Caki2 (cell line): ENCODE measurements at places on chromosomes 16 and 17. TPM values are rescaled to one million over a fixed set of nuclear protein-coding genes. Genes with fewer than 3 reads are reported as not detected.

Gene C17orf67
- total RNA-seq, result 3.2 and 3.5 TPM in 2 replicates

GRCh38 chr17:72120642-72121163, at the start of gene SOX9:
Gene SOX9, plus strand, starts transcription at chr17:72121020. Its CDS starts 372 bp downstream, at chr17:72121392.
- DNase-seq, result peak; percentile 96

Gene YWHAE
- 148 and 194 TPM in 2 replicates for total RNA-seq

- no peak for DNase-seq
These were observed 224.7 kb downstream of the SNX29 start for GRCh38 chr16:12201216-12201615.

DNA sequence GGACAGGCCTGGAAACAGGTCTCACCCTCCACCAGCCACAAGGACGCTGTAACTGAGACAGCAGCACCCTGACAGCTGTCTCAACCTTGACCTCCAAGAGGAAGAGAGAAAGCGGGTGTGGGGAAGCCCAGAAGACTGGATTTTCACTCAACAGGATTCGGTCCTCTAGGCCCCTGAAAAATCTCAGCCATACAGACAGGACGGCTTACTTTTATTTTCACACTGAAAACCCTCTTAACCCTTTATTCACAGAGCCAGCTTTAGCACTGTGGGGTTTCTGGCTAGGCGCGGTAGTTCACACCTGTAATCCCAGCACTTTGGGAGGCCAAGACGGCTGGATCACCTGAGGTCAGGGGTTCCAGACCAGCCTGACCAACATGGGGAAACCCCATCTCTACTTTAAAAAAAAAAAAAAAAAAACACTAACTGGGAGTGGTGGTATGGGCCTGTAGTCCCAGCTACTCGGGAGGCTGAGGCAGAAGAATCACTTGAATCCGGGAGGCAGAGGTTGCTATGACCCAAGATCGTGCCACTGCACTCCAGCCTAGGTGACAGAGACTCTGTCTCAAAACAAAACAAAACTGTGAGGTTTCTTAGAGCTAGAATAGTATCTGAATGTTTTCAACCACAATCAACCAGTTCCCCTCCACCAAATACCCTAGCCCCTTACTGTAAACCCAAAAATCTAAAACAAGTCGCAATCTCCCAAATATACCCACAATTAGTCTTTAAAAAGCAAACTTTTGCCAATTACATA, 5.3 kb downstream of the ANKRD11 start:
- no peak for DNase-seq

Gene ACSM2A
- not detected in 2 replicates for total RNA-seq

DNA sequence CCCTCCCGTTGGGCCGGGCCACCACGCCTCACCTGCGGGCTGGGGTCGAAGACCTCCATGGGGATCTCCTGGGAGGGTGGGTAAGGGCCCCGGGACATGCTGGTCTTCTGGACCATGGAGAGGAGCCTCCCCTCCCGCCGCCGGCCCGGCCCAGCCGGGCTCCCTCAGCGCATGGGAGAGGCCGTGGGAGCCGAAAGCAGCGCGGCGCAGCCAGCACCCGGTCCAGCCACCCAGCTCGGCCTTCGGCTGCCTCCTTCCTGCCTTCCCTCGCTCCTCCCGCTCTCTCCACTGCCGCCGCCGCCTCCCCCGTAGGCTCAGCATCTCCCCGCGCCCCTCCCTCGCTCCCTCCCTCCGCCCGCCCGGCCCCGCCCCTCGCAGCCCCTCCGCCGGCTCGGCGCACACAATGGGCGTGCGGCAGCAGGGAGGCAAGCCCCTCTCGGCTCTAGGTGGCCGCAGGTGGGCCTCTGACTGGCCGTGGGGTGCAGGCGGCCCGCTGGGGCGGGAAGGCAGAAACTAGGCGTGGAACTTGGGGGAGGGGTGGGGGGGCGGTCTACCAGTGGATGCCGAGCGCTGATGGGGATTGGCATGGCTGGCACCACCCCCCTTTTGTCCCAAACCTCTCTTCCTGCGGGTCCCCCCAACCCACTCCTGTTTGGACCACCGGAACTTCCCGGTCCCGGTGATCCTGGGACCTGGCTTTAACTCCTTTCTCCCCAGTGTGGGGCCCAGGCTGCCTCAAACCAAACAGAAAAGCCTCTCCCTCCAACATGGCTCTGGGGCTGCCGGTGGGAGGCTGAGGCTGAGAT, at the start of gene CACNB1:
CACNB1 (minus strand) TSS at position 290 of the 806 bp plus-strand sequence; CDS start at position 116, 174 bp downstream.
- DNase-seq, result peak; percentile 66

Gene KRT25
- not detected in 2 replicates for total RNA-seq

DNA sequence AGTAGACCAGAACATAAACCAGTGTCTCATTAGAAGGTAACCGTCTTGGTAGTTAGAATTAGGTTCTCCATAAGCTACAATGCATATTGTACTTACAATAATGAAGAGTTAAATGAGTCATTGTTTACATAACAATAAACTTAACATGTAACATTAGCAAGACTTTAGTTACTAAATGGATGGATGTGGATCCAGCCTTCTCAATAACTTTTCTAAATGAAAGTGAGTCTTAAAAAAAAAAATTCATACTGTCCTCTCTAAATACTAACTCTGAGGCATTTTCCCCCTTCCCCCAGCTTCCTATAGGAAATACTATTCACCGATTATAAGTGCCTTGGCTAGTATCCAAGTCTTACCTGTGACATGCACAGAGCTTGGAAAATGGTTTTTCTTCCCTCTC, 155.3 kb downstream of the CYB561 start:
- DNase-seq, result no peak

- no peak for DNase-seq
These were observed 171.2 kb downstream of the WSCD1 start for GRCh38 chr17:6241381-6241780.

DNA sequence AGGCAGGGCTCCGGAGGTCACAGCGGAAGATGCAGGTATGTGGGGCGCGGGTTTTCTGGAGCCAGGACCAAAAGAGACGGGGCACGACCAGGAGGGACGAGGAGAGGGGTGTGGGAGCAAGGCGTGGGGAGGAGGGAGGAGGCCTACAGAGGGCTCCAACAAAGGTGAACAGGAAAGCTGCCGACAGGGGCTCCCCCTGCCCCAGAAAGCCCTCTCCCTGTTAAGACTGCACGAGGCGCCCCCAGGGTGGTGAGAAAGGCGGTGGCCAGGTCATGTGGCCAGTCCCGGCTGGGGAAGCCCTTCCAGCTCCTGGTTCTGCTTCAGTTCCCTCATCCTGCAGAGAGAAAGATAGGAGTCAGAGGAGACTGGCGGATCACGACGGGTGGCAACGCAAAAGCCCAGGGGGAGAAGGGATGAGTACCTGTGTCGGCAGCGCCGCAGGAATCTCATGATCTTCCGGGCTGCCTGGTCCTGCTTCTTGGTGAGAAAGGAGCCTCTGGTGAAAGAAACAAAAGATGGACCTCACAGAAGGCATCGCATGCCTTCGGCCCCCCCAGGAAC, 949 bp upstream of the SPAG7 start:
- peak; percentile 77 for DNase-seq

DNA sequence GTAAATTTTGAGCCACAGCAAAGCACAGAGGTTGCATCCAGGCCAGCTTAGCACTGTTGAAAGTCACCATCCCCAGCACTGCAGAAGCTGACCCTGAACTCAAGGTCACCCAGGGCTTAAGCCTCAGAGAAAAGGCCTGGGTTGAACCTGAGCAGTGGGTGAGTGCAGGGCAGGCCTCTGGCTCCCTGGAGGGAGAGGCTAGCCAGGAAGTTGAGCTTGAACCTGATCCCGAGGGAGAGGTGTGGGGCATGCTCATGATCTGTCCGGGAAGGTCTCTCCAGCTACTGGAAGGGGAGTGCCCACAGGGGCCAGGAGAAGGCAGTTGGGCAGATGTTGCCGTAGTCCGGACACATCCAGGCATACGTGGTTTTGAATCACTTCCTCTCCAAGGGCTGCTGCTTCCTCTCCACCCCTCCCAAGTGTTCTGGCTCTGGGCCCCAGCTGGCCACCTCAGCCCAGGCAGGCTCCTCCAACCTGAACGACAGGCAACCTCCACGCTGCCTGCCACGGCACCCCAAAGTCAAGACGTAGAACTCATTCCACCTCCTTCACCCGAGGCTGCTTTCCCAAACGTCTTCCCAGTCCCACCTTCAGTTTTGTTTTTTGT, 18.4 kb downstream of the CARHSP1 start:
- no peak for DNase-seq

DNA sequence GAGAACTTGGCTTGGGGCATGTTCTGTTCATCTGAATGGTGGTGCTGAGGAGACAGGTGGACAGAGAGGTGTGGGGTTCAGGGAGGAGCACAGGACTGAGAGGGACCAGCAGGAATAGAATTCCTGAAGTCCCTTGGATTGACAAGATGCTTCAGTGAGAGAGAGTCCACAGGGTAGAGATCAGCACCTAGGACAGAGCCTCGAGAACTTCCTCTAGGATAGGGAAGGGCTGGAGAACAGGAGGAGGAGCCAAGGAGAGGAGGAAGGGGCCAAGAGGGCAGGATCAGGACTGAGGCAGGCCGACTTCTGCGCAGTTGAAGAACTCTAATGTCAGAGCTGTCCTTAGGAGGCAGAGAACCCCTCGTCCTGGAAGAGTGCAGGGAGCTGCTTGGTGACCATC, 138.4 kb downstream of the PRKCB start:
- peak; percentile 38 for DNase-seq

Gene ATF7IP2
- total RNA-seq, result 9.3 and 12.9 TPM in 2 replicates
